ENCODE measurements at places on chromosomes 7 and 10.

- DNase-seq = no peak
These were observed 175.3 kb upstream of the TARP start for GRCh38 chr7:38448584-38449234.

GRCh38 chr10:63415640-63416244 is 50.0 kb downstream of the JMJD1C start:
- no peak for DNase-seq

DNA sequence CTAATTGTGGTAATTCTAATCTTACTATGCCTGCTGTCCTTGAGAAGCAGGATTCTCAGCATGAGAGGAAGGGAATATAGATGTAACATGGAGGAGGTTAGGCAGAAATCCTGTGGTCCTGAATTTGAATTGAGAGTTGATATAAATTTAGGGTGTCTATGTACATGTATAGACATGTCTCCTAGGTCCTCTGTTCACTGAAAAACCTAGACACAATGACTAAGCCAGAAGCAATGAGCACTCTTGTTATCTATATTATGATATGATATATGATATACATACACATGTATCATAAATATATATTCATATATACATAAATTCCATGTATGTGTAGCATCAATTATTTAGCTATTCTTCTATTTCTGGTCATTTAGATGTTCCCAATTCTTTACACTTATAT is 173.3 kb upstream of the MKLN1 start:
- no peak for DNase-seq

DNA sequence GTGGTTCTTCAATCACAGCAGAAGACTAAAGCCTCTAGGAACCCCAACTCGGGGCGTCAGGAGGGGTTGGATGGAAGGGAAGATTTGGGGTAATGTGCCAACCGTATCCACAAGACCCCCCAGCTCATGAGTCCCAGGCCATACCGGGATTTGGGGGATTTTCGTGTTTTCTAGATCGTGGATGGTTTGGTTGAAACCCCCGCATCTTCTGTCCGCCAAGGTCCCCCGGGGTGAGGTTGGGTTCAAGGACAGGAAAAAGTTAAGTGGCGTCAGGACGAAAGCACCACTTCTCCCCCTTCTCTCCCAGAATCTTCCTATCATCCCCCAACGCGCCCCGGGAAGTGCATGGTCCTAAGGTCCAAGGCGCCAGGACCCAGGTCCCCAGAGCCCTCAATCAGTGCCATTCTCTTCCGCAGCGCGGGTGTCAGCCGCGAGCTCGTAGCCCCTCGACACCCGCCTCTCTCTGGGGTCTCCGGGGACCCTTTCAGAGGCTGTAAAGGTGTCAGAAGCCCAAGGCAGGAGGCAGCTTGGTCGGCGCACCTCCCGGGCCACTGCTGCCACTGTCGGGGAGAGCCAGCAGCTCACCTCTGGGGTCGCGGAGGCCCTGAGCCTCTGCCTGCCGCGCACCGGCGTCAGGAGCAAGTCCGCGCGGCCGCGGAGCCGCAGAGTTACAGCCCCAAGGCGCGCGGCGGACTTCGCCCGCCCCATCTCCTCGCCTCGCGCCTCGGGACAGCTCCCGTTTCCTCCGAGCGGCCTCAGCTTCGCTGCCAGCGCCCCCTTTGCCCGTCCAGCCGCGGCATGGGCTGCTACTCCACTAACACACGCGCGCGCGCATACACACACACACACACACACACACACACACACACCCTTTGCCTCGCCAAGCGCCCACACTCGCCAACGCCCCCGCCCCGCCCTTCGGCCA is 1.5 kb downstream of the MKX start:
- no peak for DNase-seq

GRCh38 chr7:50644586-50644985 is 79.4 kb upstream of the DDC start:
- DNase-seq = no peak

DNA sequence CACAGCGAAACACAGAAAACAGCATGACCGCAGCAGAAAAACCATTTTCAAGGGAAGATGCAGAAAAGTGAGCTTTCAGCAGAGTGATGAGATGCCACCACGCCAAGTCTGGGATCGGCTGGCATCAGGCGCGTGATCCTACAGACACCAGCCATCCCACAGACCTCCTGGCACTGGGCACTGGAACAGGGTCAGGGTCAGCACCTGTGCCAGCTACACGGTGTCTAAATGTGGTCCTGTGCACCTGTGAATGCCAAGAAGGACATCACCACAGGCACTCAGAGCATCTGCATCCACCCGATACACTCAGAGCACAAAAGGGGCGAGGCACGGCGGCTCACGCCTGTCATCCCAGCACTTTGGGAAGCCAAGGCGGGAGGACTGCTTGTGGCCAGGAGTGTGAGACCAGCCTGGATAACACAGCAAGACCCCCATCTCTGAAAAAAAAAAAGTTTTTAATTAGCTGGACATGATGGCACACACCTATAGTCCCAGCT is 31.5 kb downstream of the STK32C start:
- no peak for DNase-seq

- DNase-seq = no peak
These were observed 4.3 kb downstream of the PRRT4 start for GRCh38 chr7:128357217-128357613.

DNA sequence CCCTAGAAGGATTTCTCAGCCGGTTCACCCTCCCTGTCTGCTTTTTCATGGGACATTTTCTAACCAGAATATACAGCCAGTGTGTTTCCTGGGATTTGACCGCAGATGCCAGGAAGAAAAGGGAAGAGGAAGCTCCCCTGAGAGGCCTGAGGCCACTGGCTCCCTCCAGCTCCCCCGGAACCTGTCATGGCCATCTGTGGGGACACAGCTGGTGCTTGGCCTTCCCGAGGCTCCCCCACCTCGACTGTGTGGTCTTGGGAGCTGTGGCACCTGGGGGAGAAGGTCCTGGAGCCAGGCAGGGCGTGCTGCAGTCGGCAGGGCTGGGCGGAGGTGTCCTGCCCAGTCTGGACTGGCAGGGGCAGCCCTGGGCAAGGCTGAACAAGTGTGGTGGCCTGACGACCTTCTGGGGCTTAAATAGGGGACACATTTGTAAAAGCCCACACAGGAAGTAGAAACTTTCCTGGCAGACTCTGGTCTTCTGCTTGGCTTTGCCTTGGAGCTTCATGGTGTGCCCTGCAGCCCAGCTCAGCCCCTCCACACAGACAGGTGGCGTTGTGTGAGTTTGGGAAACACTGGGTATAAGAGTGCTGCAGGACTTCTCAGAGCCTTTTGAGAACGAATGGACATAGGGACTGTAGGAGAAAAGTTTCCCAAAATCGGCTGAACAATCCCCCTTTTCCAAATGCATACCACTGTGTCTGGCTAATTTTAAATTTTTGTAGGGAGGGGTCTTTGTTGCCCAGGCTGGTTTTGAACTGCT is 6.8 kb downstream of the BRI3 start:
- DNase-seq = no peak

DNA sequence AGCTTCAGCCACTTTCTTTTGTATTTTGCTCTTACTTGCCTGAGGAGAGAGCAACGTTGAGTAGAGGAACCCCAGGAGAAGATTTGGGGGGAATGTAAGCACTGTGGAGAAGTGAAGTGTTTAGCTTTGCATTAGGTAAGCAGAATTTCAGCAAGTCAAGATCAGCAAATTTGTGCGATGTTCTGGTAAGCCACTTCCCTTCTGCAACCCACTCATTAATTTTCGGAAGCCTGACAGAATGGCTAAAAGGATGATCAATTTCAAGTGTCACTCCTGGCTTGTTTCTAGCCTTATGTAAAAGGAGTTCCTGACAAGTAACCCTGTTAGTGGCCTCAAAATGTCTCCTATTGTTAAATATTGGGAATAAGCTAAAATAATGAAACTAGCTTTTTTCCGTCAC is 48.5 kb upstream of the NXPH1 start:
- peak; percentile 25 for DNase-seq

DNA sequence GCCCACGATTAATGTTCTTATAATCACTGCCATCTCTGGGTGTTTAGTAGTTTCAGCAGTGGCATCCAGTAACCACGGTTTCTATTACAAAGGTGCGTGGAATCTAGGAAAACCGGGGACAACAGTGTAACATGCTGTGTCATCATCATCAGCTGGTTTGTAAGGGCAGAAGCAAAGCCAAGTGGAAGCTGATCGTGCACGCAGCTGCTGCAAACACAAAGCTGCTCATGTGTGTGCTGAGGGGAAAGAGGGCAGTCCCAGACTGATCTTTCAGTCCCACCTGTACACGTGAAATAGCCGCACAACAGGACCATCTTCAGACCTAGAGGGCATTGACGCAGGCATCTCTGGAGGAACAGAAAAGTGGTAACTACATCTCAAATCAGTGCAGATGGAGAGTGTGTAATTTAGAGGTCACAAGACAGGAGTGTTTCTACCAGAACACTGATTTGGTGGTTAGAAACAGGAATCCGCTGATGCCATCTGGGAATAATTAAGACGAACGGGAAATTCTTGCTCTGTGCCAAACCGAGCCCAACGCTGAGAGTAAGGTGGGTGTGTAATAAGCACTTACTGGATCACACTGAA is 13.4 kb downstream of the ANKRD16 start:
- no peak for DNase-seq

GRCh38 chr10:99232360-99232999 is 3.2 kb downstream of the HPSE2 start:
- DNase-seq = no peak

- no peak for DNase-seq
These were observed 126.8 kb downstream of the RSU1 start for GRCh38 chr10:16690417-16690816.

- no peak for DNase-seq
These were observed 28.3 kb upstream of the EGR2 start for GRCh38 chr10:62844280-62845011.

DNA sequence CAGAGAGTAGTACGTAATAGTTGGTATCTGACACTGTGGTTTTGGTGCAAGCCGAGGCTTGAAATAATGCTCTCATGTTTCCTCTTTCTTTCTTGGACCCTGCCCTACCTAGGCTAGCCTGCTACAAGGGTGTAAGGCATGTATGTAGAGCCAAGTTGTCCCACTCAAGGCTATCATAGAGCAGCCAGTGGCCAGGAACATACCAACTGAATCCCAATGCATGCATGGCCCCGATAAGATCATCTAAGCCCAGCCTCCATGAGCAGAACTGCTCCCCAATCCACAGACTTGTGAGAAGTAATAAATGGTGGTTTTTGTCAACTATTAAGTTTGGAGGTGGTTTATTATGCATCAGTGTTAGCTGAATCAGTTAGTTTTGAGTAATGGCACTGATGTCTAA is 250.2 kb downstream of the SH2D4B start:
- no peak for DNase-seq

DNA sequence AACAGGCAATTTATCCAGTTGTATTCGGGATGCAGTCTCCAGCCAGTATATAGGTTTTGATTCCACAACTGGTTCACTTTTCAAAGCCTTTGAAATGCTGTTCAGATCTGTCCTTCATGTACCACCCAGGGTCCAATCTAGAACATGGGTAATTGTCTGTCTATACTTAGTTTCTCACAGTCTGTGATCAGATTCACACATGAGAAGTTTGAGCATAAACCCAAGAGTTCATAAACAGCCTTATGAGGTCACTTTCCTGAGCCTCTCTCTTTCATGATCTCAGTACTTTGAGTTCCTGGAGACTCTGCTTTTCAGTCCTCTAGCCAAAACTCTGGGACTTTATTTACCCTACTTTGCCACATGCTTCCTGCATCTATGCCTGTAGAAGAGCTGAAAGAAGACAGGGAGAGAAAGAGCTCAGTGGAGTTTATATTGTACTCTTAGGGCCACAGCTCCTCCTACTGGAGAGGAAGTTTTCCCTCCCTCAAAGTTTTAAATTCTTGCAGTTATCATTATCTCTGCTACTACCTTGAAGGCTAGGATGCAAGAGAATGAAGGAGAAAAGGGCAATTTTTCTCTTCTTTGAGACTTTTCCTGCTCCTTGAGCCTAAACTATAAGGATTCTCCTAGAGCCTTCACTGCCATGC is 172.0 kb downstream of the ZEB1 start:
- peak; percentile 28 for DNase-seq

- no peak for DNase-seq
These were observed 20.5 kb upstream of the MLXIPL start for GRCh38 chr7:73644688-73645286.

GRCh38 chr7:113176836-113177235 is 58.5 kb upstream of the SMIM30 start:
- DNase-seq = no peak

DNA sequence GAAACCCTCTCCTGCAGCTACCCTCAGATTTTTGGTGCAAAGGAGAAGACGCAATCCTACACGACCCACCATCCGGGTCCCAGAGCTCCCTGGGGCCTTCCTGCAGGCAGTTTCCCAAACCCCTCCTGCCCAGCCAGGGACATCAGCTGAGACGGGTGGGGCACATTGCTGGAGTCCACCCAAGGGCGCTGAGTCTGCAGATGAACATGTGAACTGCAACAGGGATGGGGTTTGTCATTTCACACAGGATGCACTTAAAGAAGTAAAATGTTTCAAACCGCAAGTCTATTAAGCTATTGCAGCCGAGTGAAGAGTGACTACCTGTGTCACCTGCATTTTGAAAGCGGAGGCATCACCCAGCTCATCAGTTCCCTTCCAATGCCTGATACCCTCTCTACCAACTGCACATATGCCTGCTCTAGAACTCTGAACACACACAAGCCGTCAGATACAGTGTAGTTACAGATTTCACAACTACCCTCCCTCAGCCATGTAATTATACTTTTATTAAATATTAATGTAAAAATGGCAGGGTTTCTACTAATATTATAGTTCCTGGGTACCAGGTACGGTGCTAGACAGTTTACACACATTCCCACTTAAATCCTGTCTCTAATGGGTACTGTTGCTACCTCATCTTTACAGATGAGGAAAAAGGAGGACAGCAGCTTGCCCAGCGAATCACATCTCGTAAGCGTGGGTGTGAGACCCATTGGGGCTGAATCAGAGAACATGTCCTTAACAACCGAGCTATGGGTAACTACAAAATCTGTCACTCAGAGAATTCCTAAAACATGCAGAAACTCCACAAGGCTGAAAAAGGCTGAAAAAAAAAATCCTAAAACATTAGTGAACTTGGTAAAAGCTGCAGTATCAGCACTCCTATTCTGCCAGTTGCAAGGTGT is 71.2 kb downstream of the GRB10 start:
- no peak for DNase-seq

GRCh38 chr10:95425592-95426465 is 135.0 kb upstream of the PDLIM1 start:
- no peak for DNase-seq

- DNase-seq = no peak
These were observed 100.5 kb upstream of the NRP1 start for GRCh38 chr10:33434933-33435332.

All from GM12878 (cell line).